HL-60 (cell line): ENCODE measurements at places on chromosomes 7 and 10.

DNA sequence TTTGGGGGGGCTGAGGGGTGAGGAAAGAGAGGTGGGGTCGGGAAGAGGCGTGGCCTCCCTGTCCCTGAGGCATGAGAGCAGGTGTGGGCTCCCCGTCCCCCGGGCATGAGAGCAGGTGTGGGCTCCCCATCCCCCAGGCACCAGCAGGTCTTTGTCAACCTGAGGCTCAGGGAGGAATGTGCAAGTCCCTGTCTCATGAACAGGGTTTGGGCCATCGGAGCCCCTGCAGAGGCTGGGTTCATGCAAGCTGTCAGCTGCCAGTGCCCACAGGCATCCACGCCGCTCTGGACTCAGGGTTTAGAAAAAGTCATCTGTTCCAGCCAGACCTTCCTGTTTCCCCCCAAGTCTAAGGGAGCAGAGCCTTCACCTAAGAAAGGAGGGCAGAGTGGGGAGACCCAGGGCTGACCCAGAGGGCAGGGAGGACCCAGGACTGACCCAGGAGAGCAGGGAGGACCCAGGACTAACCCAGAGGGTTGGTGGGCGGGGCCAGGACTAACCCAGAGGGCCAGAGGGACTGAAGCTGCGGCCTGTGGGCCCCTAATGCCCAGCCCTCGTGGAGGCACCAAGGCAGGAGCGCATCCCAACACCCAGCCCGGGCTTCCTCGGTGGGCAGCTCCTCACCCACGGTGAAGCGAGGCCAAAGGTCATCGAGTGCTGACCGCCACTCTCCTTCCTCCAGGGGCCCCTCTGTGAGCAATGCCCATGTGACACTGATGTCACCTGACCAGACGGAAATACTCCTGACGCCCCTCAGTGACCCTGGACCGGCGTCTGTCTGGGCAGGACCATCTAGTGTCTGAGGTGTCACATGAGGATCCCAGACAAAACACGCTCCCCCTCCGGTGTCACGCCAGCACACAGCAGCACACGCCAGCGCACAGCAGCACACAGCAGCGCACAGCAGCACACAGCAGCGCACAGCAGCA, 28.9 kb upstream of the GPR146 start:
- no peak for DNase-seq

DNA sequence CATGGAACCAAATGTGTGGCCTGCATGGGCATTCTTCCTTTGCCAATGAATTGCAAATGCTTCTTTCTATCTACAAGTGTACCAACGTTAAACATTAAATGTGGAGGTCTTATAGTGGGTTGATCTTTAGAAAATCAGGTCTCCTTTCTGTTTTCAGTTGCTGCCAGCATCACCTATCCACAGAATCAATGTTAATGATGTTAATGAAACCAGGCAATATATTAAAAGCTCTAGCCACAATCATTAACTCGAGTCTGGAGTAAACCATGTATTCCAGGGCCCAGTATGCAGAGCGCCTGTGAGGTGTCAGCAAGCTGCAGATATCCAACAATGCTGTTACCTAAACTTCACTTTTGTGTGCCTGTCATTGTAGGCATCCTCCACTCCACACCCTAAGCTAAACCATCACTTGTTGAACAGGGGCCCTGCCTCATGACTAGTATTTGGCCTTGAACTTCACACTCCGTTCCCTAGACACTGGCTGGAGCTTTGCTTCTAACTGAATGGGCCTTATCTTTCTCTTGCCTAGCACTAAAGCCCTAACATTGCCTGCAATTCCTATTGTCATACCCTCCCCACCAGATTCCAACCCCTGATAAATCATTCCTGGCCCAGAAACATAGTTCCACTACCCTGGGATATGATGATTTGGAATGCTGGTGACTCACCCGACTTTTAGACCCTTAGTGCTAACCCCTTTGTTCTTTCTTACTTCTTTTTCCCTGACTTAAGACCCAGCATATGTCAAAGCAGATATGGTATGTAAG, 24.3 kb upstream of the ITGB8 start:
- no peak for DNase-seq

- peak; percentile 20 for DNase-seq
Observed at GRCh38 chr7:149598721-149599308, 101.2 kb upstream of the ZNF746 start.

- DNase-seq, result no peak
Observed at GRCh38 chr7:133290676-133291333, 37.9 kb downstream of the EXOC4 start.

DNA sequence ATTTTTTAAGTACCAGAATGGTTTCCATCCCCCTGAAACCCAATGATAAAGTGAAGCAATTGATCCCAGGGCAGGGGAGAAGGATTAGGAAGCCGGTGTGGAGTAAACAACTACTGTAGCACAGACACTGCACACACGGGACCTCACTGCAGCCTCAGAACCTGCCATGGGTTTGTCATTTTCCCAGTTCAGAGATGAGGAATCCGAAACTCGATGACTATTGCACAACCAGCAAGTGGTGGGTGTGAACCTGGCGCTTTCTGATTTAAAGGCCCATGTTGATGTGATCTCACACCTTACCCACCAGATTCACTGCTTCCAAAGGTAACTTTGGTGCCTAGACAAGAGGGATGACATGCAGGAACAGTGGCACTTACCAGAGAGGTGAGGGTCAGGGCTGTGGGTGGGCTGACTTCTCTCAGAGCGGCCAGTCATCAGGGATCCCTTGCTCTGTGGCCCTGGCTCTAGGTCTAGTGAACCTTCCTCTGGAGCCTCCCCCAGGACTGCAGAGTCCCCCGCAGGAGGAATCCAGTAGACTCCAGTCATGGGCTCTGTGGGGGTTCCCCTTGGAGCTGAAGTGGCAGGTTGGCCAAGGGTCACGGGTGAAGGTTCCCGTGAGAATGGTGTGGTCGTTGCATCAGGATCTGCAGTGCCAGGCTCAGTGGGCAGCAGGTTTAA, 62.8 kb downstream of the PKD1L1 start:
- DNase-seq, result no peak

GRCh38 chr7:38168890-38169570, 9.0 kb upstream of the STARD3NL start:
- no peak for DNase-seq

DNA sequence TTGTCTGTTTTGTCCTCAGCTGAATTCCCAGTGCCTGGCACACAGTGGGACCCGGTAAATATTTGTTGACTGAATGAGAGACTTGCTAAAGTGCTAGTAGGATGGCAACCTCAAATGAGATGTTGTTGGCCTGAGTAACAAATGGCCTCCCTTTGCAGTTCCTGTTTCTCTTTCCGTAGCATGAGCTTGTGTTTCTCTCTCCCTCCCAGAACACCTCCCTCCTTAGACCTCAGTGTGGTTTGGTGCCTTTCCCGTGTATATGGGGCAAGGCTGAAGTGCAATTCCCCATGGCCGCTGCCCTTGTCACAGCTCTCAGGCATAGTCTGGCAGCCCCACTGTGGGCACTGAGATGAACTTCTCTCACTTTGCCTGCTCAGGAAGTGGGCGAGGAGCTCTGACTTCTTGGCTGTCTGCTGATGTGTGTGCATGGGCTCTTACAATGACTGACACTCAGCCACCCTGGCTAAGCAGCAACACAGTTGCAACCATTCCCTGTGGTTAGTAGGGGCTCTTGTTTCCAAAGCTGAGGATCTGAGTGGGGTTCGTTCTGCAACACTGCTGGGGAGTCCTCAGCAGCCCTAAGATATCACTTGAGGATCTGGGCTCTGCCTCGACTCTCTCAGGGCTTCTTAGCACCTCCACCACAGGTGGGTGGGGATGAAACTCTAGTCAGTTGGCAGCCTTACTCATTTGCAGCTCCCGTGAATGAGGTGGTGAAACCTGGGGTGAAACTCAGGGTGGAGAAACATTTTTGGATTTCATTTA, 136.1 kb downstream of the ICA1 start:
- DNase-seq, result peak; percentile 85

- DNase-seq, result no peak
Observed at GRCh38 chr7:73984481-73985205, 43.3 kb upstream of the ELN start.

GRCh38 chr10:108631332-108631731, 1292.0 kb downstream of the XPNPEP1 start:
- no peak for DNase-seq

- DNase-seq, result no peak
Observed at GRCh38 chr10:98252464-98252863, 15.5 kb downstream of the LOXL4 start.

- no peak for DNase-seq
Observed at GRCh38 chr10:46070749-46071148, 24.7 kb upstream of the MSMB start.

DNA sequence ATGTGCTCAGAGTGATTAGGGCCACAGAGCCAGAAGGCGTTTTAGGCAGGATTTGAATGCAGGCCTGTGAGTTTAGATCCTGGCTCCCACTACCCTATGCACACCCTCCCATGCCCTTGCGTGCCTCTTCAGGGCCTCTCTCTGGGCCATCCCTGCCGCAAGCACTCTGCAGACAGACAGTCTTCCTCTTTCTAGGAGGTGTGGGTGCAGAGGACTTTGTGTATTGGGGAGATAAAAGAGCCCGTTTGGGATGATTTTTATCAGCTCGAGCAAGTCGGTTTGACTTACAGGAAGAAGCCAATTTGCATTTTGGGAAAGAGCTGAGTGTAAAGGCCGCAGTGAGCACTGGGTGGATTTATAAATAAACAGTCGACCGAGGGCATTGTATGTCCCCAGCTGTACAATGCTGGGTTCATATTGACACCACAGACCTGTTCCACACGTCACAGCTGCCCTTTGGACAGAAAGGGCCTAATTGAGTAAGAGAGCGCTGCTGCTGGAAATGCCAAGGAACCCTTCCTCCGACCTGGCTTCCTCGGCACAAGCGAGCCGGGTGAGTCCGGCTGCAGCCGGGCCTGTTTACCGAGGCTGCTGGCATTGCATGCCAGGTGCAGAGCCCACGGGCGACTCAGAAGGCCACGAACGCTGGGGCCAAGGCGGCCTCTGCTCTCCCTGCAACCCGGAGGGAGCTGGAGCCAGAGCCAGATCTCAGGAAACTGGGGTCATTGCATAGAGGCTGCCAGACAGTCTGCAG, 25.1 kb downstream of the ZMIZ1 start:
- DNase-seq, result peak; percentile 96

GRCh38 chr7:598899-599298, 79.3 kb upstream of the PDGFA start:
- no peak for DNase-seq

DNA sequence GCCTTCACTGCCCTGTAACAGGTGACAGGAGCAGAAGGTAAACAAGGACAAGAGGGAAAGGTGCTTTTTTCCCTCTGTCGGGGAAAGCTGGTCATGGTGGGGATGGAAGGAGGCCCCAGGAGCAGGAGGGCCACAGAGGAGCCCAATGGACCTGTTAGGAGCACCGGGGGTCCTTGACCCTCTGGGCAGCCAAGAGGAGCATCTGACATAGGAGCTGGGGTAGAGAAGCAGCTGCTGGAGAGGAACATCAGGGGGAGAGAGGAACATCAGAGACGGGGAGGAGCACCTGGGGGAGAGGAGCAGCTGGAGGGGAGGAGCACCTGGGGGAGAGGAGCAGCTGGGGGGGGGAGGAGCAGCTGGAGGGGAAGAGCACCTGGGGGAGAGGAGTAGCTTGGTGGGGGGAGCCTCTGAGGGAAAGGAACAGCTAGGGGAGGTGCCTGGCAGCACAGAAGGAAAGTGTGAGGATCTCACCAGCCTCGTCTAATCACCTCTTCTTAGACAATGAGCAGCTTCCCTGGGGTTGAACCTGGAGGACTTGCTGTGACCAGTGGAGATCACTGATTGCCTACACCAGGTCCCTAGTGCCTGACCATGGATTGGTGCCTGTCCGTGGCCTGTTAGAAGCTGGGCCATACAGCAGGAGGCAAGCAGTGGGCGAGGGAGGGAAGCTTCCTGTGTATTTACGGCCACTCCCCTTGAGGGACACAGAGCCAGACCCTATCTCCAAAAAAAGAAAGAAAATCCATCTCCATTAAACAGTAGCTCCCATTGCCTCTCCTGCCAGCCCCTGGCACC, 37.6 kb downstream of the JAKMIP3 start:
- DNase-seq, result no peak

DNA sequence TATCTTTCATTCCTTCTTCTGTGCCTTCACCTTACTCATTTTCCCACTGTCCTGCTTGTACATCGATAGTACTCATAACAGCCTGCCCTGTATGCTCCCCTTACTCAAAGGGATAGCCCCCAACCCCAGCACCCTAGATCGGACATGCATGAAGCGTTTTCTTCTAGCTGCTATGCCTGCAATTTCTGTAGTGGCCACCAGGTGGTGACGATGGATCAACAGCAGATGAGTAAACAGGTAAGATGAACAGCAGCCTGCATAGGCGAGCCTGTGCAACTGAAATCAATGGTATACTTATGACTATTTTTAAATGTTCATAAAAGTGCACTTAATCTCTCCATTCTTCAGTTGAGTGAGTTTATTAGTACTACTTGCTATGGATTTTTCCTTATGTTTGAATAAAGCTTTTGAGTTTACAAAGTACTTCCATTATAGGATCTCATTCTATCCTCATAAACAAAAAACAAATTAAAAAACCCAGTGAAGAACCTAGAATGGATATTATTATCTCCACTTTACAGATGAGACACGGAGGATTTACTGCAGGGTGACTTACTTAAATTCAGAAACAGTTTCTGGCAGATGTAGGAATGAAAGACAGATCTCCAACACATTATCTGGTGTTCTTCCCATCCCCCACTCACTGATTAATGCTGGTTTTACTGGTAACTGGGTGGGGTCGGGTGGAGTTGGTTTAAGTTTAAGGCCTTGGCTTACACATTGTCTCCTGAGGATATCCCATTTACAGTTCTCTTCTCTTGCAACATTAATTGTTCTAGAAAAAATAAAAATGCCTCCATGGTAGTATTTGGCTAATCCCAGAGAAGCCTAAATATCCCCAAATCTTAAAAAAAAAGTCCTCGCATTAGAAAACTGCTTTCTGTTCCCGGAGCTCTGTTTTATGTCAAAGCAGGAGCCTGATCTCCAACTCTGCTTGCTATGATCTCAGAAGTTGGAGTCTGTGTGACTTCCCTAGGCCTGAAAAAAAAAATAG, 222.1 kb downstream of the GLI3 start:
- DNase-seq, result peak; percentile 64

DNA sequence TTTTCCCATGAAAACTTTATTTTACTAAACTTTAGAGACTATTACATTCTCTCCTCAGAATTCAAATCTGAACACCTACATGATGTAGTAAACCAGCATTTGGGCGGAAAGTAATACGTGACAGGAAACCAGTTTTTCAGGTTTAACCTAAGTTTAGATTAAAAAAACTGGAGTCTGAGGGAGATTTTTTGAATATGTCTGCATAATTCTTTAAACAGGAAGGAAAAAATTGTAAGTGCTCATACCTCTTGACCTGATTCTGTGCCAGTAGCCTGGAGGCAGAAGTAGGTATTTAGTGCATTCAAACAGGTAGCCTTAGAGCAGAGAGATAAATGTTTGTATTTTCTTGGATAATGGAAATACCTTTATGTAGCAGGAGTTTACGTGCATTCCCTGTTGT, 224.3 kb downstream of the MDFIC start:
- DNase-seq, result no peak

- DNase-seq, result no peak
Observed at GRCh38 chr10:119666709-119667004, 15.5 kb downstream of the BAG3 start.

GRCh38 chr7:119175911-119176627, 951.6 kb downstream of the ANKRD7 start:
- DNase-seq, result peak; percentile 56

GRCh38 chr7:158584407-158584806, 3.2 kb downstream of the PTPRN2 start:
- DNase-seq, result no peak

- DNase-seq, result no peak
Observed at GRCh38 chr7:71535616-71536015, 403.7 kb downstream of the GALNT17 start.

- DNase-seq, result no peak
Observed at GRCh38 chr7:7207876-7208275, 25.5 kb downstream of the C1GALT1 start.

- DNase-seq, result no peak
Observed at GRCh38 chr7:125567686-125568085, 638.1 kb upstream of the POT1 start.
